ENCODE measurements at places on chromosomes 3 and 15.

GRCh38 chr3:131962982-131963381 lies 71.8 kb downstream of the CPNE4 start:
- no peak for DNase-seq

DNA sequence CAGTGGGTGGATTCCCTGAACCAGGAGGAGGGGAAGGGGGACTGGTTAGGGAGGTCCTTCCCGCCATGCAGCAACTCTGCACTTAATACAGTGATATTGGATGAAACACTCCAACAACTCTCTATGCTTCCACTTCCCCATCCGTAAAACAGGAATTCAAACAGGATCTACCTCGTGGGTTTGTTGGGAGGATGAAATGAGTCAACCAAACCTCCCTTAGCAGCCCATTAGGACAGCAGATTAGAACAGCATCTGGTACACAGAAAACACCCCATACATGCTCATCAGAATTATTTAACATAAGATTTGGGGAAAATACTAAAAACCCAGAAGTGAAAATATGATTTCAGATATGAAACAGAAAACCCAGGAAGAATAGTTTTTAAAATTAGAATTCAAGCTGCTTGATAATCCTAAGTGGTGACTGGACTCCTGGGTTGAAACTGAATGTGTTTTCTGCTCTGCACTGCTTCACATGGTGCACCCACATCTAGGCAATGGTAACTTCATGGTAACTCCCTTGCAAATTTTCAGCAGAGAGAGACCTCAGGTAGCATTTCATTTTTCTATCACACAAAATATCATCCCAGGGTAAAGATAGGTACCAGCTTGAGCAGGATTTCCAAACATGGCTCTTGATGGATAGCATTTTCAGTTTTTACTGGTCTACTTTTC lies 326.8 kb upstream of the FRG2C start:
- no peak for DNase-seq

DNA sequence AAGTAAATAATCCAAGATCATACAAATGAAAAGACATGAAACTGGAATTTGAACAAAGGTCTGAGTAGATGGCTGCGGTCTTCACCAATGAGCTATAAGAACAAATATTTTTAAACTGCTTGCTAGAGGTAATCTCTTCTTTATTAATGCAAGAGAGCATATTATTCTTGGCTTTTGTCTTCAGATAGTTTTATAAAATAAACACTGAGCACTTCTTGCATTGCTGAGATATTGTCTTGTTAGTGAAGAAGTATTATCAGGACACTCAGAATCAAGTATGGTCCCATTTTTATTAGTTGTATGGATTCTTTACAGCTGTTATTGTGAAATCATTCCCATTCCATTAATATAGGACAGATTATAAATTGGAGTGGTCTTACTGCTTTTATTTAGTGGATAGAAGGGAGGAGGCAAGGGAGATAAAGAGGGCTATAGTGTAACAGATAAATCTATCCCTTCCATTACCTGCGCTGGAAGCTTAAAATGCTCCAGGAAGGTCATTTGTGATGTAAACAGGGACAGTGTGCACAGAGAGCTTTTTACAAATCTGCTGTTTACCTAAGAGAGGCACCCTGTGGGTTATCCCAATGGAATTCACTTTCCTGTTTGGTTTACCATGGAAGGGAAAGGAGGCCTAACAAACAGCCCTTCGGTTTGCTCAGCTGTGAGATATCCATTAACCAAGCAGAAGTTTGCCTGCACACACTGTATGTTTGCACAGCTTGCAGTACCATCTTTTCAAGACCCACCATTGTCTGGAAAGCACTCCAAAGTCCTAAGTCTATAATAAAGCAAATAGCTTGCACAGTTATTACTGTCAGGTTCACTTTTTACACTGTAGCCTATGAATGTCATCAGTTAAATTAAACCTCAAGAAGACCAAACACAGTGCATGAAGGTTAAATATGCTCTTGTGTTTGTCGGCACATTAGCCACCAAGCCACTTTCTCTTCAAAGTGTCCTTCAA lies 347.7 kb upstream of the TGFBR2 start:
- DNase-seq, result no peak

GRCh38 chr3:13107661-13108060 lies 34.4 kb upstream of the IQSEC1 start:
- no peak for DNase-seq

DNA sequence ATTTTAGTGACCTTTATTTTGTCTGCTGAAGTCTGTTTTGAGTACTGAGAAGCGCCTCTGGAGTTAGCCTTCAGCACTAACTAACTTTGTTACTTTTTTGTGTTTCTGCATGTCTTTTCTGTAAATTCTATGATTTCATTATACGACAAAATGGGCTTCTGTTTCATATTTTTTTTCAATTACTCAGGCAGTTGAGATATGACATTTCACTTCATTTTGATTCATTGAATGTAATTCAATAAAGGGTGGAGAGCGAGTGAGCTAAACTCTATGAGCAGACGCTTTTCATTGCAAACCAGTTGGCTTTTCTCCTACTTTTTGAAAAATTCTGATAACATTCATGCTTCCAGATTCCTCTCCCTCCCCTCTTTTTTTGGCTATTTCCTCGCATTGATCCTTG lies 84.4 kb upstream of the KCNH8 start:
- no peak for DNase-seq

GRCh38 chr3:9600597-9600996 lies 47.0 kb upstream of the LHFPL4 start:
- peak; percentile 2 for DNase-seq

GRCh38 chr3:71484047-71484446 lies 99.5 kb downstream of the FOXP1 start:
- DNase-seq, result no peak

GRCh38 chr3:14218355-14218754 lies 39.7 kb downstream of the LSM3 start:
- DNase-seq, result no peak

DNA sequence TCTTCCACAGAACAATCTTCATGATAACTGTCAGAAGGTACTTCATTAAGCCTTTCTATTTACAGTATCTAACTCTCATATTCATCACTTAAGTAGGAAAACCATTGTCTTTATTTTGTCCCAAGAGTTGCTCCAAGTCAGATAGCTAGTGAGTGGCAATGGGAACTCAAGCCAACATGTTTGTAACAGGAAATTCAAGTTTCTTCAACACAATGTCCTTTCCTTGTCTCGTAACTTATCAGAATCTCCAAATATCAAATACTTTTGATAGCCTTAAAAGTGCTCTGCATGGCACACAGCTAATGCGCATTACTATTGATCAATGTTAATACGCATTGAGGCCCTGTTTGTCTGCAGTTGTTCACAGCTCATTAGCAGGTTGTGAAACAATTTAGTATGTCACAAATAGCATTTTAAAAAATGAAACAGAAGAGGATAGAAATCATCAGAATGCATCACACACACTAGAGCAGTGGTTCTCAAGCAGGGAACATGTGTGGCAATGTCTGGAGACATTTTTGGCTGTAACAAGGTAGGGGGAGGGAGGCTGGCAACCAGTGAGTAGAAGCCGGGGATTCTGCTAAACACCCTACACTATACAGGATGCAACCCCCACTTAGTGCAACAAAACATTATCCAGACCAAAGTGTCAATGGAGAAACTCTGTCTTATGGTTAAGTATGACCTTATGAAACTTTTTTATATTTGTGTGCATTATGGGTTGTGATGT lies 27.5 kb downstream of the BTLA start:
- no peak for DNase-seq

GRCh38 chr3:157393113-157393512 lies 43.5 kb upstream of the PTX3 start:
- DNase-seq, result no peak

DNA sequence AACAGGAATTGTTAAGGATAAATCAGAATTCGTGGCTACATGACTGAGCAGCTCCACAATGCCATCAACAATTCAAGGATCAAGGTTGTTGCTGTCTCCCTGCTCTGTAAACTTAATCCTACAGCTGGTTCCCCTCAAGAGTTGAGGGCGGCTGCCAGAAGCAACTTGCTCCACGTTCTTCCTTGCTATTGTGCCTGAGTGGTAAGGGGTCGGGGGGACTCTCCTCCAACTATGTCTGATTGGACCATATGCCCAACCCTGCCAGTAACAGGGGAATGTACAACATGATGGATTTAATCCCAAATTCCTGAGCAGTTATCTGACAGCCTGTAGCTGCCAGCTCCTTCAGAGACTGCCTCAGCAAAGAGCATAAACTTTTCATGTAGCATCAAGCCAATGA lies 37.9 kb upstream of the MECOM start:
- no peak for DNase-seq

- DNase-seq, result no peak
Measured at GRCh38 chr3:13835246-13835645, 44.6 kb downstream of the WNT7A start.

DNA sequence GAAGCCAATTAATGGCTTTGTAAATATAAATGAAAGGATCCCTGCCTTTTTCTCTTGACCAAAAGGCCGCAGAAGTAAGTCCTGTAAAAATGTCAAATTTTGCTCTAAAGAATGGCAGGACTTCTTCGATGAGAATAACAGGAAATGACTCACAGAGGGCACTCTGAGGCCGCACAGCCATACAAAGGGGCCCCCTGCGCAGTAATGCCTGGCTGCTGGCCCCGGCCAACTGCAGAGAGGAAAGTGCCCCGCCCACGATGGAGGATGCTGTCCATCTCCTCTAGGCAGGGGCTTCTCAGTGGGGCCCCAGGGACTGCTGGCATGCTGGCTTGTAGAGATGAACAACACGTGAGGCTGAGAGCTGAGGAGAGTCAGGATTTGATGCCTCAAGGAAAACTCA lies 18.1 kb upstream of the SCN10A start:
- peak; percentile 87 for DNase-seq

DNA sequence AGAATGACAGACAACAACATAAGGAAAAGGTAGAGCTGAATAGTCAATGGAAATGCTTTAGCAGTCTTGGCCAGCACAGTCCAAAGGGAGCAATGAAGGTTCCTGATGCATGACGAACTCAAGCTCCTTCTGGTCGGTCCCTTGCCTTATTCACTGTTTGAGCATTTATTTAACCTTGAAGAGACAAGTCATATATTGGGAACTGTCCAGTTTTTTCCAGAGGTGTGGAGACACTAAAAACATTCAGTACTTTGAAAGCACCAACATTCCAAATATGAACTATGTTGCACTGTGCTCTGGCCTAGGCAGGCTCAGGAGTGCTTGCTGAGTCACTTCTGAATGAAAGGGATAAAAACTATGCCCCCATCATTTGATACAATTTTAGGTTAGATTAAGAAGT lies 384.8 kb downstream of the MECOM start:
- DNase-seq, result no peak

DNA sequence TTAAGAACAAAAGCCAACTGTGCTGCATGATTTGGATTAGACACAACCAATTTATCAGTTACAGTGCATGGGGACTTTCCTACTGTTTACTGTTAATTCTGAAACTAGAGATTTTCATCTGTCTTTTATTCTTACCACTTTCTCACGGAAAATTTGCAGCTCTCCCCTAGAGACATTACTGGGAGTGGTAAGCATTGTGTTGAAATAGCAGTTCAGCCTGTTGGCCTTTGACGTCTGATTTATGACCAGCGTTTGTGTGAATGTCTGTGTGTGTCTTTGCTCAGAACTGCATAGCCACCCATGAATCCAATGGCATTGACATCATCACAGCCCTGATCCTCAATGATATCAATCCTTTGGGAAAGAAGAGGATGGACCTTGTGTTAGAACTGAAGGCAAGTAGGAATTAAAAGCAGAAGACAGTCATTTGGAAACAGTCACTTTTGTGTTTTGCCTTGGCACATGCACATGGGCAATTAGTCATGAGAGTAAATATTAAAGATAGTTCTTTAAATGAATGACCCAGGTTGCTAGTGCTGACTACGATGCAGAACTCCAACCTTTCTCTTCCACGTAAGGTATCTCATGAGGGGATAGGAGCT lies 202.2 kb upstream of the BHLHE40 start:
- DNase-seq, result no peak

DNA sequence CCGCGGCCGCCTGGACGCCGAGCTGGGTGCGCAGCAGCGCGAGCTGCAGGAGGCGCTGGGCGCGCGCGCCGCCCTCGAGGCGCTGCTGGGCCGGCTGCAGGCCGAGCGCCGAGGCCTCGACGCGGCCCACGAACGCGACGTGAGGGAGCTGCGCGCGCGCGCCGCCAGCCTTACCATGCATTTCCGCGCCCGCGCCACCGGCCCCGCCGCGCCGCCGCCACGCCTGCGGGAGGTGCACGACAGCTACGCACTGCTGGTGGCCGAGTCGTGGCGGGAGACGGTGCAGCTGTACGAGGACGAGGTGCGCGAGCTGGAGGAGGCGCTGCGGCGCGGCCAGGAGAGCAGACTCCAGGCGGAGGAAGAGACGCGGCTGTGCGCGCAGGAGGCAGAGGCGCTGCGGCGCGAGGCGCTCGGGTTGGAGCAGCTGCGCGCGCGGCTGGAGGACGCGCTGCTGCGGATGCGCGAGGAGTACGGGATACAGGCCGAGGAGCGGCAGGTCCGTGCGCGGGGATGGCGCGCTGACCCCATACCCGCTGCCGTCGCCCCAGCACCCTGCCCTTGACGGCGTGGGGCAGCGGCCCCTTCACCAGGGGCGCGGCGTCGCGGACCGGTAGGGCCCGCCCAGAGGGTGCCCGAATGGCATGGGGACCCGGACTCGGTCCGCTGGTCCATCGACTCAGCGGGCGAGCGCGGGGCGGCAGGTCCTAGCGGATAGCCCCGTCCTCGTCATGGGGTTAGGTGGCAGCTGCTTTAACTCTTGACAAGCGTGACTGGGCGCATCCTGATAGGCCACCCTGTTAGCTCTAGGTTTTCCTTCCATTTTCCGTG lies 848 bp downstream of the SYNM start:
- DNase-seq, result peak; percentile 83

DNA sequence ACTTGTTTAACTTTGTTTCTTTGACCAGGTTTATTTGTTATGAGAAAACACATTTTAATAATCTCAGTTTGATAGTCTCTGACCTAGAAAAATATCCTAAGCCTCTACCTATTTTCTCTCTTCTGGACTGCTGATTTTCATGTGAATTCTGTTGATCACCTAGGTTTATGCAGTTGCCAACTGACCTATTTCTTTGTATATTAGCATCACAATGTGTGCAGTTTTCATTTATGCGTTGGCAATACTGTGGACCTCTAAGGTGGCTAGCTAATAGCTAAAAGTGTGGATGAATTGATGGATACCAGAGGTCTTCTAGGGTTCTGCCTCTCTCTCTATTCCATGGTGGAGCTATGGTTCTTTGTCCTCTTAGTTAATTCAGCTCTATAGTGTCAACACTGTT lies 72.1 kb downstream of the LRRC49 start:
- DNase-seq, result no peak

- no peak for DNase-seq
Measured at GRCh38 chr3:184315543-184315867, 1.1 kb downstream of the EIF4G1 start.

- DNase-seq, result peak; percentile 5
Measured at GRCh38 chr3:122416966-122417365, 1.1 kb upstream of the WDR5B start.

DNA sequence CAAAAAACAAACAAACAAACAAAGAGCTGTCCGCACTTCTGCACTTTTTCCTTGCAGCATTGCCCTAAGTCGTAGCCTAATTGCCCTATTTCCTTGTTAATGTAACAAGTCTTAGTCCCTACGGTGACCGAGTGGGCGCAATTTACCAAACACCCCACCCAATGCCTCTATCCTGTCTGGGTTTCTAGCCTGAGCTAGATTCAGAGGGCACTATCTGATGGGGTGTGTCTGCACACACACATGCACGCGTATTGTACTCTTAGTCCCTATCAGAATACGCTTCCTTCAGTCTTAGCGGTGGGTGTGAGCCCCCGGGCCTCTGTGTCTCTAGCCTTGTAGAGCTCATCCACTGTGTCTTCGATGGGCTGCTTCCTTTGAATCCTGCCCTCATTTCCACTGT lies 125.9 kb upstream of the DLG1 start:
- DNase-seq, result no peak

GRCh38 chr3:112038863-112039262 lies 4.3 kb downstream of the TMPRSS7 start:
- no peak for DNase-seq
